ENCODE measurements at places on chromosomes 16 and 17.

- DNase-seq = peak; percentile 40
Measured at GRCh38 chr16:89720813-89721545, at the start of the genes VPS9D1 and ZNF276. Gene VPS9D1, minus strand, starts transcription at chr16:89720898. Its CDS starts 37 bp downstream, at chr16:89720861. Gene ZNF276, plus strand, starts transcription at chr16:89721537. Its CDS starts 104 bp downstream, at chr16:89721641.

DNA sequence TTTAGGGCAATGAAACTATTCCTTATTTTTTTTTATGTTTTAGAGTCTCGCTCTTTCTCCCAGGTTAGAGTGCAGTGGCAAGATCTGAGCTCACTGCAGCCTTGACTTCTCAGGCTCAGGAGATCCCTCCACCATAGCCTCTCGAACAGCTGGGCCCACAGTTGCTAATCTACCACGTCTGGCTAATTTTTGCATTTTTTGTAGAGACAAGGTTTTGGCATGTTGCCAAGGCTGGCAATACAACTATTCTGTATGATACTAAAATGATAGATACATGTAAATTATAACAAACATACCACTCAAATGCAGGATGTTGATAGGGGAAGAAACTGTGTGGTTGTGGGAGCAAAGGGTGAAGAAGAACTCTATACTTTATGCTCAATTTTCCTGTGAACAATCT, 401.3 kb downstream of the ZFHX3 start:
- no peak for DNase-seq

GRCh38 chr16:24163935-24164334, 92.2 kb upstream of the CACNG3 start:
- no peak for DNase-seq

DNA sequence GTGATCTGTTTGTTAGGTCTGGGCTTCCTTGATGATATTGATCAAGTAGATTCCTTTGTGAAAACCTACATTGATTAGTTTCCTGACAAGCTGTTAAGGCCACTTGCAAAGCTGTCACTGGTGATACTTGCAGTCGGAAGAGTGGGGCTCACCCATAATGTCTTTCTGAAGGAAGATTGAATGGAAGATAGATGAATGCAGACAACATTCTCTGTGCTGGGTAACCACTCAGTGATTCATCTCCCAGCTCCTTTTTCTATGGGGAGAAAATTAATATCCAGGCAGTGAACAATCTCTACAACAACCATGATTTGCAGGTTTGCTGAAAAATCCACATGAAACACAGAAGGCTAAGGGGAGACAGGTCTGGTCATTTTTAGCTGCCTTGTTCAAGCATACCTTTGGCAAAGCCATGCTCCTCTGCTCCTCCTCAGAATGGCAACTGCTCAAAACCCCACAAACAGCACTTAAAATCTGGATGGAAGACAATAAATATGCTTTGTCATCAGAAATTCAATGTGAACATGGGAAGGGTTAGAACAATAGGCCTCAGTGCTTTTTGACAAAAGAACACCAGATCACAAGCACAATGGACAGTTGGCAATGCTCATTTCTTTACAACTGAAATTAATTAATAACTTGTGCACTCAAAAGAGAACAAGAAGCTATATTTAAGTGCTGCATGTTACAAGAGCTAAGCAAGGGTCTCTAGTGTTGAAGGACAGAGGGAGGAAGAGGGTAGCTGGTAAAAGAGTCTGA, 495.4 kb downstream of the TOX3 start:
- no peak for DNase-seq

GRCh38 chr16:4249530-4250308, 7.8 kb upstream of the SRL start:
- no peak for DNase-seq

DNA sequence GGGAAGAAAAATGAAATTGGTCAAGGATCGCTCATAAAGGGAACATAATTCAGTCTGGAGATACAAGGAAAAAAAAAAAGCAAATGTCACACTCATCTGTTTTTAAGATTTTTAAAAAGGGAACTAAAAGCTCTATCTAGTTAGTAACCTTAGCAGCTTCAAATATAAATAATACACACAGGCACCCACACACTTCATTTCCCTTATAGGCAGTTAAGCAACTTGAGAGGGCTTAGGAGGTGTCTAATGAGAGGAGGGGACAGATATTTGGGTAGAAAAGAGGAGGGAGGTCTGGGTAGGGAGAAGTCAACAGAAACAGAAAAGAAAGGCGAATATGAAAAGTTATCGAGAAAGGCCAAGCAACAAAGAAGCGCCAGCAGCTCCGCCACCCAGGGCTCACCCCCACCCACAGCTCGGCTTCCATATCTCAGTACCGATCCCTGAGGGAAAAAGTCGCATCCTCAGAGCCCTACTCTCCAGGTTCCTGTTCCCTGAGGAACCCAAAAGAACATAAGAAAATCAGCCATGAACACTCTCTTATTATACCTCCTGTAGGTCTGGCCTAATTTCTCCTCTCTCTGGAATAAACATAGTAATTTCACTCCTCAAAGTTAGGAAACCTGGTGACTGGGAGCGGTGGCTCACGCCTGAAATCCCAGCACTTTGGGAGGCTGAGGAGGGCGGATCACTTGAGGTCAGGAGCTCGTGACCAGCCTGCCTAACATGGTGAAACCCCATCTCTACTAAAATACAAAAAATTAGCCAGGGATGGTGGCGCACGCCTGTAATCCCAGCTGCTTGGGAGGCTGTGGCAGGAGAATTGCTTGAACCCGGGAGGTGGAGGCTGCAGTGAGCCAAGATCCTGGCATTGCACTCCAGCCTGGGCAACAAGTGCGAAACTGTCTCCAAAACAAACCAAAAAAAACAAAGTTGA, 69.6 kb upstream of the RCVRN start:
- no peak for DNase-seq

- peak; percentile 4 for DNase-seq
Measured at GRCh38 chr16:25093208-25094061, 18.1 kb upstream of the LCMT1 start.

DNA sequence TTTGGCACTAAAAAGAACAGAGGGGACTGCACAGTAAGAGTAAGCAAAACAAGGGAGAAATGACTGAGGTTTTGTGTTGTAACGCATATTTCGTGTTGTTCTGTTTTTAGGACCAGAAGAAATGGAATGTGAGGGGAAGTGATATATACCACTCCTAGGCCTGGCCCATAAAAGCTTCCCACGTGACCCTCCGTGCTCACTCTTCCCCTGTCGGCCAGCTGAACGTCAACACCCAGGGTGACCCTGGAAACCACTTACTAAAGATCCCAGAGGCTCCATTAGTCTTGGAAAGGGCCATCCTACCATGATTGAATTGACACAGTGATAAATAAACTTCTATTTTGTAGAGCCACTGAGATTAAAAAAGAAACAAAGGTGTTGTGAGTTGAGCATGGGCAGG, 79.8 kb downstream of the HELZ start:
- DNase-seq = no peak

- DNase-seq = no peak
Measured at GRCh38 chr17:73987845-73988509, 215.5 kb upstream of the RPL38 start.

DNA sequence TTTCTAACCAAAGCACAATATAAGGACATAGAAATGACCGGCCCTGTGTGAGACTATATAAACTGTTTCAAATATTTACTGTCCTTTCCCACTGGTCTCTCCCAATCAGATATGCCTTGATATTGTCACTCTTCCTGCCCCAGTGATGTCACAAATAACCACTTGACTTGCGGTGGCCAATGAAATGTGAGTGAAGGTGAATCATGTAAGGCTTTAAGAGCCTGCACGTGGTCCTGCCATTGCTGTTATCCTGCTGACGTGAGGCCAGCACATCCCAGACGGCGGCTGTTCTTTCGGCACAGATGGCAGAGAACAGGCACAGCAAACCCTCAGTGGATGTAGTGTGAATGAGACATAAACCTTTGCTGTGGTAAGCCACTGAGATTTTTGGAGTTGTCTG, 5.4 kb upstream of the KLHL11 start:
- no peak for DNase-seq

GRCh38 chr17:1872254-1872653, 42.4 kb downstream of the RPA1 start:
- DNase-seq = no peak

DNA sequence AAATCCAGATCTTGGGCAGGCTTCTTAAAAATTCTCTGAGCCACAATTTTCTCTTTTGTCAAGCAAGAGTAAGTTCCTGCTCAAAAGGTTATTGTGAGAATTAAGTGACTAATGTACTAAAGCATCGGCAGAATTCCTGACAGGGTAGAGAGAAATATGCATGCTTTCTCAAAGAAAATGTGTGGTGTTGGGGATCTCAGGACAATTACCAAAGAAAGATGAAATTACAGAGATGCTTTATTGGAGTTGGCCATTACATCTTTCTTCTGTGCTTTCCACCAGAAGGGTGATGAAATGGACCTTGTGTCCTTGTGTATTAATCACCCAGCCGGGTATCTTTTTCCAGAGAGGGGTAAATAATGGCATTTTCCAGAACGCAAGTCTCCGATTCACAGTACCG, 1.7 kb upstream of the USP43 start:
- DNase-seq = no peak

DNA sequence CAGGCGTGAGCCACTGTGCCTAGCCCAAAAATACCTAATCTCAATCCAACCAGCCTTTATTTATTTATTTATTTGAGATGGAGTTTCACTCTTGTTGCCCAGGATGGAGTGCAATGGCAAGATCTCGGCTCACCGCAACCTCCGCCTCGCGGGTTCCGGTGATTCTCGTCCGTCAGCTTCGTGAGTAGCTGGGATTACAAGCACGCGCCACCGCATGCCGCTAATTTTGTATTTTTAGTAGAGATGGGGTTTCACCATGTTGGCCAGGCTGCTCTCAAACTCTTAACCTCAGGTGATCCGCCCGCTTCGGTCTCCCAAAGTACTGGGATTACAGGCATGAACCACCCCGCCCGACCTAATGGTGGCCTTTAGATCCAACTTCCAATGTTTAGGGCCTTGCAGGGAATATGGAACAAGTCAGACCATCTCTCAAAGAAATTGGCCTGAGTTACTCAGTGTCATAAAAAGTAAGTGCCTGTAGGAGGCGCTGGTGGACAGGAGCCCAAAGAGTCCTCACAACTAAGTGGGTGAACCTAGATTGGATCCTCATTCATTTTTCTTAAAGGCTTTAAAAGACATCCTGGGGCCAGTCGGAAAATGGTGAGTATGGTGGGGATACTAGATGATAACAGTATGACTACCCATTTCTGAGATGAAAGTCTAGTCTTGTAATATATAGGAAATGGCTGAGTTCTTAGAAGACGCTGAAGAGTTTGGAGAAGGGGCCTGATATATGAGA, 4.6 kb downstream of the ZSCAN10 start:
- peak; percentile 13 for DNase-seq

DNA sequence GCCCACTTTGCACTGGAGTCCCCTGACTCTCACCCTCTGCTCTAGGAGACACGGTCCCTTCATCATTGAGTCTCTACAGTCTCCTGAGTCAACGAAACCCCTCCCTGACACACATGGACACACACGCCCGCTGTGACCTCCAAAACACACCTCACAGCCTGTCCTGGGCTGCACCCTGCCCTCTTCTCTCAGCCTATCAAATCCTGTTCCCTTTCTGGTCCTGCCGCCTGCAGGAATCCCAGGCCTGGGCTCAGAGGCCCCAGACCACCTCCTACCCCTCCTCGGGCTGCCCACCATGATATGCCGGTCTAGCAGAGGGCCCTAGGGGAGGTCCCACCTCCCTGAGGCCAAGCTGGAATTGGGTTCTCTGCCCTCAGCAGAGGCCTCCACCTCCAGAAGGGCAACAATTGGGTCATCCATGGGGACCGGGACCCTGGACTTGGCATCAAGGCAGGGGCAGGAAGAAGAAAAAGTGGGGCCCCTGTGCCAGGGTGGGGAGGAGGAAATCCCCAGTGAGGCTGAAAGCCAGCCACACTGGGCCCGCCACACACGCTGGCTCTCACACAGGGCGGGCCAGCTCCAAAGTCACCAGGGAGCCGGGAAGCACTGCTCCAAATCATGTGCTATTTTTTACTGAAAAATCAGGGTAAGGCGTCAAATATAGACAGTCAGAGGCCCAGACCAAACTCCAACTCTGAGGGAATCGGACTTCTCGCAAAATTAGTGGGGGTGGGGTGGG, 3.4 kb downstream of the PPP1R9B start:
- DNase-seq = no peak

DNA sequence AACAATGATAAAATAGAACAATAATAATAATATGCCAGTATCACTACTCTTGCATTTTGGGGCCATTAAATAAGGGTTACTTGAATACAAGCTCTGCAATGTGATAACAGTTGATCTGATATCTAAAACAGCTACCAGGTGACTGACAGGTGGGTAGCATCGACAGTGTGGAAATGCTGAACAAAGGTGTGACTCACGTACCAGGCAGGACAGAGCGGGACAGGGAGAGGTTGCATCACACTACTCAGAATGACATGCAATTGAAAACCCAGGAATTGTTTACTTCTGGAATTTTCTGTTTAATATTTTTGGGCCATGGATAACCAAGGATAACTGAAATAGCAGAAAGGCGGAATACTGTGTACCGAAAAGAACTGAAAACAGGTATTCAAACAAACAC, 15.8 kb upstream of the ZNF19 start:
- DNase-seq = no peak

- no peak for DNase-seq
Measured at GRCh38 chr16:23902034-23902747, 66.4 kb downstream of the PRKCB start.

DNA sequence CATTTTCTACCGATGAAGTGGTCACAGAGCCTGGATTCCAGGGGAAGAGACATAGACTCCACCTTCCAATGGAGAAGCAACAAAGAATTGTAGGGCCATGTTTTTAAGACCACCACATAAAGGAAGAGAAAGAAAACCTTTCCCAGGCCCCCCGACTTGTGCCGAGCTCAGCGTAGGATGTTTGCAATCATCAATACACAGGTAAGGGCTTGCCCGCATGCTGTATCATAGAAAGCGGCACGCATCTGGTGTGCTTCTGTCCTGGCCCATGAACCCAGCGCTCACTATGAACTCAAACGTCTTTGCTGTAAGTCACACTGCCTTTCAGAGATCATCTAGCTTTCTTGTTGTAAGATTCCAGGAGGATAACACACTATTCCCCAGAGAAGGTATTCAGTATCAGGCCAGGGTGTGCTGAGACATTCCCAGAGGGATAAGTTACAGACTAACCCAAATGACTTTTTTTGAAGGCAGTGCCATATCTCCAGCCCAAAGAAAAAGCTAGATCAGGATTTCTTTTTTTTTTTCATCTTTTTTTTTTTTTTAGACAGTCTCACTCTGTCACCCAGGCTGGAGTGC, 79.5 kb upstream of the RPL38 start:
- DNase-seq = no peak

- DNase-seq = no peak
Measured at GRCh38 chr16:49195237-49195548, 86.4 kb downstream of the CBLN1 start.

DNA sequence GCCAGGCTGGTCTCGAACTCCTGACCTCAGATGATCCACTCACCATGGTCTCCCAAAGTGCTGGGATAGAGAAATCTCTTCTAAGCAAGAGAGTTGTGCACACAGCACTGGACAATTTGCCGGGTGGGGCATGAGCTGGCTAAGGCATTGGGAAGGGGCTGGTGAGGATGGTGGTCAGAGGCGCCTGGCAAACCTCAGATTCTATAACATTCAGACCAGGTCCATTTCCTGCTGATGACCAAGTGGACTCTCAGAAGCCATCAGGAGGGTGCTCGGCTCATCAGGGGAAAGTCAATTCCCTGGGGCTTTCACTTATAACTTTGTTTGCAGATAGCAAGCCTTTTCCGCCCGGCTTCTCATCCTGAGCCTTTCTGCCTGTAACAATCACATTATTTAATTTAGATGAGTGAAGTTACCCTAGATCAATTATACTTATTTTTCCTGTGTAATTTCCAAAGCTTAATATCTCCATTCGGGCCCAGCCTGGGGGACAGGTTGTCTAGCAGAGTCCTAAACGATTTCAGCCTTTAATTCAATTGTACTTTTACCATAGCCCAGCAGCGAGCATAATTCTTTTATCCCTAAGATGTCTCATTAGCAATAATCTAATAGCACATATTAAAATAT, 15.0 kb upstream of the SLC6A2 start:
- no peak for DNase-seq

- DNase-seq = no peak
Measured at GRCh38 chr17:66692421-66692690, 142.6 kb upstream of the CACNG5 start.

All from KG1 (cell line).